T-helper 1 cell (primary cell): ENCODE measurements at places on chromosomes 5 and 9.

DNA sequence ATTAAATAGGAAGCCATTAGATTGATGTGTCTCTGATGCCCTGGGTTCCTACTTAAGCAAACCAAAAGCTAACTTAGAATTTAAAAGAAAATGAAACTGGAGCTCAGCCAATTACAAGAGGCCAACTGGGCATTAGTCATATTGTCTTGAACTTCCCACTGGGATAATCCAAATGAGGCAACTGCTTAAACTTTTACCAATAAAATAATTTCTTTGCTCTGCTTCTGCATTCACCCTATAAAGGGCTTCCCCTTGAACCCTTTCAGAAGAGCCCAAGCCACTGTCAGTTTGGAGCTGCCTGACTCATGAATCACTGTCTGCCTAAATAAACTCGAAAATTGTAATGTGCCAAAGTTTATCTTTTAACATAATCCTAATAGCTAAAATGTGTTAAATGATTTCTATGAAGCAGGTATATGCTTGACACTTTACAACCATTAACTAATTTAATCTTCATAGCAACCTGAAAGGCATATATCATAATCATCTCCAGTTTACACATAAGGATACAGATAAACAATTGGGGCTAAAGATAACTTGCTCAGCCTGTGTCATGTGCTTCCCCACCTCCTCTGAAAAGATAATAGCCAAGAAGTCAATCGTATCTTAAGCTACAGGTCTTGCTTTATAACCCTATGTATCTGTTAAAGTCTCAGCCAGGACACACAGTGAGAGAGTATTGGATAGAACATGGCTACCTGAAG, 11.5 kb downstream of the GPR150 start:
- no peak for DNase-seq

DNA sequence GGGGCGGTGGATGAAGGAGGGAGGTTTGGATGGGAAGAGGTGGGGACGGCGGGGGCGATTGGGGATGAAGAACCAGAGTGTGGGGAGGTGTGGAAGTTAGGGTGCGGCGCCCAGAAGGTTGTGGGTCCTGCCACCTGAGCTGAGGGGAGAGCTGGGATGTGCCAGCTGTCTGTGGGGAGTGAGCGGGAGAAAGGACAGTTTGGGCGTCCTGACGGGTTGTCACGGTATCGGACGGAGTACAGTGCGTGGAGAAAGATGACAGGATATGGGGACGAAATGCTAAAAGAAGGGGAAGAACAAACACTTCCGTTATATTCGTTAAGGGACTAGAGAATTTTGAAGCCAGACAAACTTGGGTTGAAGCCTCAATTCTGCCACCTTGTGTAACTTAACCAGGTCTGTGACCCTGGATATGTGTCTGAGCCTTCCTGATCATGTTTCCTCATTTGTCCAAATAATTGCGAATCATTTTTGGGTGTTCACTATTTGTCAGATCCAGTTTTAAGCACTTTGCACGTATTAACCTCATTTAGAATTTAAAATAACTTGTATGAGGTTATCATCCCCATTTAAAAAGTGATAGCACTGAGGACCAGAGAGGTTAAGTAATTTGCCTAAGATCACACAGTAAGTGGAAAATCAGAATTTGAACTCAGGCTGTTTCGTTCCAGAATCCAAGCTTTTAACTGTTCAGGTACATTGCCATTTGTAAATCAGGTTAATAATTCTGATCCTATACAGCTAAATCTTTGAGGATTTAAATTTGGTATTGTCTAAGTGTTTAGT, 689 bp downstream of the CNTRL start:
- no peak for DNase-seq

GRCh38 chr5:81420039-81420667, 26.2 kb upstream of the ACOT12 start:
- DNase-seq, result peak; percentile 85

DNA sequence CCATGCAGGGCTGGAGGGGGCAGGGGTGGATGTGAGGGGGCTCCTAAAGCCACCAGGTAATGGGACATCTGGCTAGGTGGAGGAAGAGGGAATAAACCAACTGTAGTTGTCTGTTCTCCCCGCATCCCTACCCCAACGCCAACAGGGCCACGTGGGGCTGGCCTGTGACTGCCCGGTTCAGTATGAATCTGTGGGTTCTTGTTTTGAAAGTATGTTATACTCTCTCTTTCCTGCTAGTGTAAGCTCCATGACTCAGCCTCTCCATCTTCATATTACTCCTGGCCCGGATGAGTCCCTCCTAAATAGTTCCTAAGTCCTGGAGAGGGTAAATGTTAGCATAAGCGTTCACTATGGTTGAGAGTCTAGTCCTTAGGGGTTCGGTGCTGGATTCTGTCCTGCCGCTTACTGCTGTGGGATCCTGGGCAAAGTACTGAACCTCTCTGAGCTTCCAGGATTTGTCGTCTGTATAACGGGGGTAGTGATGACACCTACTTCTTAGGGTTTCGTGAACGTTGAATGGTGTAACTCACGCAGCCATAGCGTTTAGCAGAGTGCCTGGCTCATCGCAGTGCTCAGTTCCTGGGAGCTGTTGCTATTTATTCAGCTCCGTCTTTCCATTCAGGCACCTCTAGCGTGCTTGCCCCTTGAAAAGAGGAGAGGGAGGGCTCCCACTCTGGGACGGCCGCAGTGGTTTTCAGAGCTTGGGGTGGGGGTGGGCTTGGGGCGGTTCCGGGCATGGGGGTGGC, 28.8 kb downstream of the LHX2 start:
- no peak for DNase-seq

GRCh38 chr5:135051399-135051798, 17.4 kb upstream of the PITX1 start:
- no peak for DNase-seq

- no peak for DNase-seq
Observed at GRCh38 chr5:172111852-172112225, 76.2 kb downstream of the STK10 start.

- DNase-seq, result no peak
Observed at GRCh38 chr5:120813551-120813950, 349.5 kb downstream of the PRR16 start.

DNA sequence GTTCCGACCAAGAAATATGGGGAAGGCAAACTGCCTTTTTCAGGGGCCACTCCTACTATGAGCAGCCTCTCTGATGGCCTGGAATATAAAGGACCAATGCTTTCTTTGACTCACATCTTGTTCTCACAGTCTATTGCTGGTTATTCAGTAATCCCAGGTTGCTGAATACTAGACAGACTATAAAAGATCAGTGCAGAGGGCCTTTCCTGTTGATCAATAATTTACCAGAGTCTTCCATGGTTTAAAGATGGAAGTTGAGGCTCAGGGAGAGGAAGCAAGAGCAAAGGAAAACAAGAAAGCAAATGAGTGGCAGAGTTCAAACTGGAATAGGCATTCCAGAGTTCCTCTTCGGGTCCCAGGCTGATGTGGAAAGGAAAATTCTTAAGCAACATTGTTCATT, 62.9 kb downstream of the FBXO38 start:
- no peak for DNase-seq

- no peak for DNase-seq
Observed at GRCh38 chr9:4541856-4542255, 51.6 kb downstream of the SLC1A1 start.

GRCh38 chr9:135945969-135946368, 15.2 kb downstream of the UBAC1 start:
- DNase-seq, result no peak

GRCh38 chr5:66239034-66239433, 94.9 kb downstream of the SREK1 start:
- DNase-seq, result no peak

DNA sequence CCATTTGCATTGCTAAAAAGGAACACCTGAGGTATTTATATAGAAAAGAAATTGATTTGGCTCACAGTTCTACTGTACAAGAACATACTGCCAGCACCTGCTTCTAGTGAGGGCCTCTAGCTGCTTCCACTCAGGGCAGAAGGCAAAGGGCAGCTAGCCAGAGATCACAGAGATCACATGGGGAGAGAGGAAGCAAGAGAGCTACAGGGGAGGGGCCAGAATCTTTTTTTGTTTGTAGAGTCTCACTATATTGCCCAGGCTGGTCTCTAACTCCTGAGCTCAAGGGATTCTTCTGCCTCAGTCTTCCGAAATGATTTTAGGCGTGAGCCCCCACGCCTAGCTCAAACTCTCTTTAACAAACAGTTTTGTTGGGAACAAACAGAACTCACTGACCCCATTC, 6.1 kb downstream of the SLCO4C1 start:
- no peak for DNase-seq

- DNase-seq, result no peak
Observed at GRCh38 chr5:39439582-39440162, 14.9 kb upstream of the DAB2 start.

- DNase-seq, result no peak
Observed at GRCh38 chr5:17229313-17229712, 11.9 kb downstream of the BASP1 start.

GRCh38 chr9:81077572-81077971, 611.8 kb downstream of the TLE1 start:
- DNase-seq, result no peak

- DNase-seq, result no peak
Observed at GRCh38 chr5:107794741-107795140, 124.0 kb upstream of the EFNA5 start.

GRCh38 chr5:145495741-145496140, 339.4 kb downstream of the PRELID2 start:
- DNase-seq, result no peak

- DNase-seq, result no peak
Observed at GRCh38 chr5:76819851-76820525, 1.2 kb downstream of the F2RL1 start.

DNA sequence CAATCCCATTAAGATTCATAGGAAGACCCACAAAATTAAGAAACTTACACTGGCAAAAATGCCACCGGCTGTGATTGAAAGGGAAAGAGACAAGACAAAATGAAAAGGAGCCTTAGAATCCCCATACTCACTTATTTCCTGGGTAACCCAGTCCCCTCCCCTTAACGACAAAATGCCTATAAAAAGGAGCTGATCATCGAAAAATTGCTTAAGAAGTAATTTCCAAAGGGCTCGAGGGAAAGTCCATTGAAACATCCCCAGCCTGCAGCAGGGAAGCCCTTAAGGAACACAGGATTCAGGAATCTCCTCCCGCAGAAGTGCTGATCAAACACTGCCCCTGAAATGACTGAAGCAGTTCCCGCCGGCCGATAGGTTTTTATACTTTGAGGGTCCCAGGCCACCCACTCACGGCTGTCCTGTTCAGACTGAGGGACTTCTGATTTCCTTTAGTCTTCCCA, 677 bp upstream of the ZNF79 start:
- DNase-seq, result no peak

DNA sequence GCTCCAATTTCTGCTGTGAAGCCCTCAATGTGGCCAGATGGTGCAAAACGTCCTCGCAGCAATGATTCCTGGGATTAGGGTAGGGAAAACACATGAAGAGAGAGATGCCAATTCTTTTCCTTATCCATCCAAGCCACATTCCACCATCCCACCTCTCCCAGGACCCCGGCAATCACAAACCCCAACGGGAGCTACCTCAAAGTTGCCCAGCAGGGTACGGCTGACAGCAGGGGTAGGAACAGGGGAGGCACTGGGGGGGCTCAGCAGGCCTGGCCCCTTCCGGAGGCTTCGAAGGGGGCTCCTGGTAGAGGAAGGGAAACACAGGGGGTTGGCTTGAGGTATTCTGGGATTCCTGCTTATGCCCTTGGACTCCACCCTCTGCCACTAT, 3.4 kb upstream of the STOML2 start:
- DNase-seq, result no peak

- no peak for DNase-seq
Observed at GRCh38 chr9:101265261-101265660, 119.5 kb downstream of the BAAT start.

GRCh38 chr5:5165541-5166002, 25.4 kb downstream of the ADAMTS16 start:
- DNase-seq, result no peak

GRCh38 chr9:110050925-110051355, 157.0 kb downstream of the C9orf152 start:
- no peak for DNase-seq

DNA sequence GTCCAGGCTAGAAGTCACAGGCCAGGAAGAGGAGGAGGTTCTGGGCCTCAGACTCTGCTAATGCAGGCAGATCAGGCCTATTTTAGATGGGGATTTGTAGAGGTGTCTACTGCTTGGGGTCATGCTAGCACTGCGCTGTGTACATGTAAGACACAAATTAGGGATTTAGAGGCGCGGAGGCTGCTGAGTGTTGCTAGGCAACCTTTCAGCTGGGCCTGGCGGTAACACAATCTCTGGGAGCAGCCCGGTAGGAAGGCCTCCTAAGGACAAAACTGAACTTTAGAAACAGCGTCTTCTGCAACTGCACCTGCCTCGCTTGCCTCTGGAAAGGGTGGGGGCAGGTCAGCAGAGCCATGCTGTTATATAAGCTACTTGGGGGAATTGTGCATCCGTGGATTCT, 147.9 kb downstream of the MACROH2A1 start:
- no peak for DNase-seq

- peak; percentile 55 for DNase-seq
Observed at GRCh38 chr5:115601701-115602590, at the start of gene TICAM2. TSS of gene TICAM2 (minus strand) at chr5:115602479. CDS start at chr5:115581256, 21,223 bp downstream.

DNA sequence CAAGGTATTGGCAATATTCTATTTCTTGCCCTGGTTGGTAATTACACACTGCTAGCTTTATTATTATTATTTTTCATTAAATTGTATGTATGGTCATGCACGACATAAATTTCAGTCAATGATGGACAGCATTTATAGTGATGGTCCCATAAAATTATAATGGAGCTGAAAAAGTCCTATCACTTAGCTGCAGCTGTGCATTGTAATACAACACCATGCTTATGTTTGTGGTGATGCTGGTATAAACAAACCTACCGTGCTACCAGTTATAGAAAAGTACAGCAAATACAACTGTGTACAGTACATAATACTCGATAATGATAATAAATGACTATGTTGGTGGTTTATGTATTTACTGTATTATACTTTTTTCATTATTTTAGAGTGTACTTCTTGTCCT, 65.5 kb downstream of the NR3C1 start:
- no peak for DNase-seq

DNA sequence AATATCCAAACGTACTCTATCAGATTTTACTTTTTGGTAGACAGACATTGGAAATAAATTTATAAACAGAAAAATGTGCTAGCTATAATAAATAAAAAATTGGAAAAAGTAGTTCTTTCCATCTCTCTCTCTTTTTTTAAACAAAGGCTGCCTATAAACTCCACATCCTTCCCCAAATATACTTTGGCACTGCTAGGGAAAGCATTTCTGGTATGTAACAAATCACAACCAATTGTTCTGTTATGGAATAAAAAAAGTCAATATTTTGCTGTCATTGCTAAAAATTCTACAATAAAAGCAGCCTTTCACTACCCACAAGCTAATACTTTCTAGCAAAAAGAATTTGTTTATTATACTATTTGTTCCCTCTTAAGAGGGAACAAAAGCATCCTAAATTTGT, 169.2 kb upstream of the TARS1 start:
- no peak for DNase-seq

GRCh38 chr9:136509549-136509948, 26.7 kb upstream of the SEC16A start:
- no peak for DNase-seq
